Sigmoid colon (tissue), 7 donors: ENCODE measurements at places on chromosomes 5 and 9. TPM values are rescaled to one million over a fixed set of nuclear protein-coding genes. Genes with fewer than 3 reads are reported as not detected.

- no peaks in the 10 kb centered on the region for H3K27me3 ChIP-seq
- no peaks in the 10 kb centered on the region for H3K36me3 ChIP-seq
- H3K4me3 ChIP-seq = no peak overlapping the region
- DNase-seq = no peak
These were observed 81.8 kb downstream of the CNTLN start for GRCh38 chr9:17216646-17217045.

Gene AUH
- 28.1 TPM for total RNA-seq

- DNase-seq = no peak
- H3K27ac ChIP-seq = peak overlapping the region; percentile 57
- H3K36me3 ChIP-seq = no peaks in the 10 kb centered on the region
- H3K27me3 ChIP-seq = no peaks in the 10 kb centered on the region
These were observed 16.4 kb upstream of the GALNT10 start for GRCh38 chr5:154174091-154174490.

DNA sequence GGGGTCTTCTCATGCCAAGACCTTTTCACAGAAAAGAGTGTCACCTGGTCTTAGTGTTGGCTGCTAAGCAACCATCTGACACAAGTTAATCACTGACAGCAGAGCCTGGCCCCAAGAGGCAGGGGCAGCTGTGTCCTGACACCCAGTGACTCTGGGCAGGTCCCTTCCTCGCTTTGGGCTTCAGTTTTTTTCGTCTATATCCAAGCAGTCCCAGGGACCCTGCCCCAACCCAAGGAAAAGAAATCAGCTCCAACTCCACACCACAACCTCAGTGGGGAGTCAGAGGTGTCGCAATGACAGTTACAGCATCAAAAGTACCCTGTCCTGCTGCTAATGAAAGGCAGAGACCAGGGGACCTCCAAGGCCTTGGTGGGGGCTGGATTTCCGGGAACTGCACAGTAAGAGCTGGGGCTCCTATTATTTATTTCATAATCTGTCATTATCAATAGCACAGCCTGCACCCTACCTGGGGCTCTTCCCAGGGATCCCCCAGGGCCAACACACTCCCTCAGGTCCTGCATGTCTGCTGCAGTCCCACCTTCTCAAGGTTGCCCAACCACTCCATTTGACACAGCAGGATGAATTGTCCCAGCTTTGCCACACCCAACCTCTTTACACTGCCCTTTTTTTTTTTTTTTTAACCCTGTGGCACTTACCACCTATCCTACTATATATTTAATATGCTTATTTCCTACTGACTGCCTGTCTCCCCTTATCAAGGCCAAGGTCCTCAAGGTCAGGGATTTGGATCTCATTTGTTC, 9.4 kb downstream of the ANKS6 start:
- H3K4me3 ChIP-seq = no peak overlapping the region
- H3K27me3 ChIP-seq = no peaks in the 10 kb centered on the region
- H3K4me1 ChIP-seq = peaks cover 12% of the 10 kb centered on the region
- H3K27ac ChIP-seq = no peak overlapping the region

Gene DAB2IP
- total RNA-seq = 50.7 TPM

- no peaks in the 10 kb centered on the region for H3K36me3 ChIP-seq
- H3K27ac ChIP-seq = no peak overlapping the region
These were observed 32.5 kb upstream of the SSBP2 start for GRCh38 chr5:81783401-81783800.

Gene GPR151
- not detected for total RNA-seq

DNA sequence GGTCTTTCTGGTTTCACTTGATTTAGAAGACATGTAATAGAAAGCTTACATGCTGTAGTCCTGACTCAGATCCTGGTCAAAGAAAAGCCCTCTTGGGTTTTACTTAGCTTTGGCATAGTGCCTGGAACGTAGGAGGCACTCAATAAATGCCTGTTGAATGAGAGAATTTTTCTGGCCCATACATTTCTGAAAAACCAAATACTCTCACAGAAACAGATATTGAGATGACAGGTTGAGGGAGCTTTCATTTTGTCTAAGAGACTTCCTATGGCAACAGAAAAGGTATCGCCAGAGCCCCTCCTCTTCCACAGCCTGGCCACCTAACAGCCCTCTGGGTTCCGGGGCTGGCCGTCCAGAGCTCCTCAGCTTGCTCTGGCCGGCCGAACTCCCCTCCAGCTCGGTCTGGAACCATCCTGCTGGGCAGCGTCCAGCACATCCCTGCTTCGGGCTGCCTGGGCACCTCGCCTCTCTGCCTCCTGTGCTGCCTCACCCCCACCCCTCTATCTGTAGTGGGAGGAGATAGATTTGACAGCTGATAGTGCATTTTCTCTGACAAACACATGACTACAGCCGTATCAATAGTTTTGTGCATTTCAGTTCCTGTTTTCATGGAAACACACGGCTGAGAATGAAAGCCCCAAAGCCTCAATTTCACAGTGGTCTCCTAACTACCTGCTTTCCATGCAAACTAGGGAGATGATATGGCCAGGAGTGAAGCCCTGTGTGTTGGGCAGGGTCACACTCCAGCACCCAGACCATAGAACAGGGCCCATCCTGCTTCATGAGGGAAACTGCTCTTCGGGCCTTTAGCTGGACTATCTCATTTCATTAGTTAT, 1.1 kb downstream of the IL4 start:
- no peaks in the 10 kb centered on the region for H3K36me3 ChIP-seq
- H3K27ac ChIP-seq = peak overlapping the region; percentile 76
- no peak for DNase-seq
- H3K4me1 ChIP-seq = peaks cover 28% of the 10 kb centered on the region
- H3K27me3 ChIP-seq = no peaks in the 10 kb centered on the region

DNA sequence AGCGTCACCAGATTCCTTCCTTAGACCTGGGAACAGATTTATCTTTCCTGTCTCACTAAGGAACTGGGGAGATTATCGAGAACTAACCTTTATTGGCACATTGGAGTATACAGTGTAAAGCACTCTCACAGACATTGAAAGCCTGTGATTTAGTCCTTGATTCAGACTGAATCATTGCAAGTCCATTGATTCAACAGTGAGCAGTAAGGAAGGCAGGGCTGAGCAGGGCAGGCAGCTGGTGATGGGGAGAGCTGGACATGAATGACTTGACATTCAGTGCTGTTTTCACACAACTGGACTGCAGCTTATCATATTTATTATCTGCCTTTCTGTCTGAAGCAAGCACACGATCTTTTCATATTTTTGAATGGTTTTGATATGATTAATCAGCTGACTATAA, 16.2 kb downstream of the ISOC1 start:
- no peak overlapping the region for H3K27ac ChIP-seq
- no peaks in the 10 kb centered on the region for H3K36me3 ChIP-seq
- no peak overlapping the region for H3K4me3 ChIP-seq
- H3K27me3 ChIP-seq = no peaks in the 10 kb centered on the region
- no peaks in the 10 kb centered on the region for H3K4me1 ChIP-seq

Gene SLC45A2
- 0.27 TPM for total RNA-seq

Gene EGR1
- total RNA-seq = 146 TPM

Gene MSX2
- 1.8 TPM for total RNA-seq

DNA sequence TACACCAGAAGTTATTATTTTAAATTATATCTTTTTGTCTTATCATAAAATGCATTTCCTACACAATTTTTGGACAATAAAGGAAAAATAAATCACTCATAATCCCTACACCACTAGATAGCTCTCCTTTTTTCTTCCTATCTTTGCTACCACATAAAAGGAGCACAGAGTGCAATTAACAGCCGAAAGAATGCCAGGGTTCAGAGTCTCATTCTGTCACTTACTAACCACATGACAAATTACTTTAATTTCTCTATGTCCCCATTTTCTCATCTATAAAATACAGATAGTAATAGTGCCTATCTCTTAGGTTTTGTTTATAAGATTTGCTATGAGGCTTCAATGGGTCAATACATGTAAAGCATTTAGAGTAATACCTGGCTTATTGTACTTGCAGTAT, 158.7 kb upstream of the GRIN3A start:
- H3K4me1 ChIP-seq = no peaks in the 10 kb centered on the region
- H3K4me3 ChIP-seq = no peak overlapping the region
- H3K27ac ChIP-seq = no peak overlapping the region
- no peak for DNase-seq

Gene SLC36A3
- not detected for total RNA-seq

- H3K27ac ChIP-seq = no peak overlapping the region
- H3K4me3 ChIP-seq = no peak overlapping the region
- no peaks in the 10 kb centered on the region for H3K27me3 ChIP-seq
- DNase-seq = no peak
These were observed 730 bp upstream of the GZMA start for GRCh38 chr5:55101556-55102276.

Gene PCDHA9
- total RNA-seq = 1.4 TPM

DNA sequence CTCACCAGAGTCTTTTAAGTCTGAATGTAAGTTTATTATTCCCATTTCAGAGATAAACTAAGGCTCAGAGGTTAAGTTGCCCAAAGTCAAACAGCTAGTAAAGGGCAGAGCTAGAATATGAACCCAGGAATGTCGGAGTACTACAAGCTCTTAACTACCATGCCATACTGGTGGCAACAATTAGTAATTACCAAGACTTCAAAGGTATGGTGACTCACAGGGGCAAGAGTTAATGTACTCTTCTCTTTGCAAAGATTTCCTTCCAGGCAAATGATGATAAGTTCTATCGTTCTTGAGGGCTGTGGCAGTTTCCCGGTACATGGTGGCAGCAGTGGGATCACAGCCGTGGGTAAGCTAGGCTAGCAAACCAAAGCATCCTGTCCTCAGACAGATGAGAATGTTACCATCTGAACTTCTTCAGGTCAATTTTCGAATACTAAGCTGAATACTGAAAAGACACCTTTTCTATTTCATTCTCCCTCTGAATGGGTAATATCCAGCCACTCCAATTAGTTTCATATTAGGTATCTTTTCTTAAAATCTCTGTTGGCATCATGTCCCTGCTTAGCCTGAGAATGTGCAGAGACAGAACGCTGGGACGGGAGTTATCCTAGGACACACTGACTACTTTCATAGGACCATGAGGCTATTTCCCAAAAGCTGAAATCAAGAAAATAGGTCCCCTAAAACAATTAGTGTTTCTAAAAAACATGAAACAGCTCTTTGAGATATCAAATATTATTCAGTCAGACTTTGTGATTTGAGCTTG, 117.0 kb upstream of the NR5A1 start:
- no peaks in the 10 kb centered on the region for H3K36me3 ChIP-seq
- H3K27me3 ChIP-seq = no peaks in the 10 kb centered on the region
- no peak overlapping the region for H3K4me3 ChIP-seq
- no peaks in the 10 kb centered on the region for H3K4me1 ChIP-seq

DNA sequence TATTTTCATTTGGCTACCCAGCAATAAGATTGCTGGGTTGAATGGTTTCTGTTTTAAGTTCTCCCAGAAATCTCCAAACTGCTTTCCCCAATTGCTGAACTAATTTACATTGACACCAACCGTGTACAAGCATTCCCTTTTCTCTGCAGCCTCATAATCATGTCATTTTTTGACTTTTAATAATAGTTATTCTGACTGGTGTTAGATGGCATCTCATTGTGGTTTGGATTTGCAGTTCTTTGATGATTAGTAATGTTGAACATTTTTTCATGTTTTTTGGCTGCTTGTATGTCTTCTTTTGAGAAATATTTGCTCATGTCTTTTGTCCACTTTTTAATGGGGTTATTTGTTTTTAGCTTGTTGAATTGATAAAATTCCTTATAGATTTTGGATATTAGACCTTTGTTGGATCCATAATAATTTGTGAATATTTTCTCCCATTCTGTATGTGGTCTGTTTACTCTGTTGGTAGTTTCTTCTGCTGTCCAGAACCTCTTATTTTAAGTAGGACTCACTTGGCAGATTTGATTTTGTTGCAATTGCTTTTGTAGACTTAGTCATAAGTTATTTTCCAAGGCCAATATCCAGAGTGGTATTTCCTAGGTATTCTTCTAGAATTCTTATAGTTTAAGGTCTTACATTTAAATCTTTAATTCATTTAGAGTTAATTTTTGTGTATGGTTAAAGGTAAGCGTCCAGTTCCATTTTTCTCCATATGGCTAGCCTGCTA, 793.7 kb downstream of the BRINP1 start:
- no peaks in the 10 kb centered on the region for H3K36me3 ChIP-seq
- H3K27me3 ChIP-seq = no peaks in the 10 kb centered on the region
- no peak overlapping the region for H3K27ac ChIP-seq
- no peak overlapping the region for H3K4me3 ChIP-seq
- DNase-seq = no peak
- H3K4me1 ChIP-seq = no peaks in the 10 kb centered on the region

GRCh38 chr5:175494264-175495183, 16.2 kb downstream of the SFXN1 start:
- H3K36me3 ChIP-seq = peaks cover 10% of the 10 kb centered on the region
- no peak overlapping the region for H3K4me3 ChIP-seq
- no peaks in the 10 kb centered on the region for H3K27me3 ChIP-seq

- H3K36me3 ChIP-seq = no peaks in the 10 kb centered on the region
- no peak overlapping the region for H3K27ac ChIP-seq
- DNase-seq = no peak
- H3K4me1 ChIP-seq = peaks cover 13% of the 10 kb centered on the region
- H3K27me3 ChIP-seq = no peaks in the 10 kb centered on the region
- no peak overlapping the region for H3K4me3 ChIP-seq
These were observed 2.2 kb upstream of the OR2S2 start for GRCh38 chr9:35960039-35960655.

Gene SGCD
- total RNA-seq = 8.2 TPM

DNA sequence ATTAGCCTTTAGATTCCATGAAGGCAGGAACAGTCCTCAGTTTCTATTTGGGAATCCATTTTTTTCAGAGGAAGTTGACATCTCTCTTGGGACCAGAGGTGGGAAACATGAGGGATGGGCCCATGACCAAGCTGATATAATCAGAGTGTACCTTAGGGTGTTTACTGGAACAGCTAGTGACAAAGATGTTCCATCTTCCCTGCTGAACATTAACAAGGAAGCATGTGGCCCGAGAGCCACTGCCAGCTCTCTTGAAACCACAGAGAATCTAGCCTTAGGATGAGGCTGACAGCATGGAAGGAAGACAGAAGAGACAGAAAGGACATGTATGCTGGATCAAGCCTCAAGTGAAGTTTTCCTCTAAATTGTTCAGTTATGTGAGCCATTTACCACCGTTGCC, 16.0 kb downstream of the AQP3 start:
- no peaks in the 10 kb centered on the region for H3K36me3 ChIP-seq
- H3K27me3 ChIP-seq = no peaks in the 10 kb centered on the region
- H3K4me3 ChIP-seq = no peak overlapping the region
- H3K4me1 ChIP-seq = no peaks in the 10 kb centered on the region

GRCh38 chr9:114561771-114562170, 25.8 kb upstream of the ATP6V1G1 start:
- no peaks in the 10 kb centered on the region for H3K36me3 ChIP-seq
- H3K4me1 ChIP-seq = no peaks in the 10 kb centered on the region
- H3K4me3 ChIP-seq = no peak overlapping the region
- DNase-seq = no peak
- no peaks in the 10 kb centered on the region for H3K27me3 ChIP-seq

Gene RNF183
- total RNA-seq = not detected
